Activated CD4-positive, alpha-beta T cell treated with anti-CD3 and anti-CD28 coated beads, Interleukin-2, amount 50 U/mL, for 16 hours (primary cell): ENCODE measurements at places on chromosomes 2 and 18.

DNA sequence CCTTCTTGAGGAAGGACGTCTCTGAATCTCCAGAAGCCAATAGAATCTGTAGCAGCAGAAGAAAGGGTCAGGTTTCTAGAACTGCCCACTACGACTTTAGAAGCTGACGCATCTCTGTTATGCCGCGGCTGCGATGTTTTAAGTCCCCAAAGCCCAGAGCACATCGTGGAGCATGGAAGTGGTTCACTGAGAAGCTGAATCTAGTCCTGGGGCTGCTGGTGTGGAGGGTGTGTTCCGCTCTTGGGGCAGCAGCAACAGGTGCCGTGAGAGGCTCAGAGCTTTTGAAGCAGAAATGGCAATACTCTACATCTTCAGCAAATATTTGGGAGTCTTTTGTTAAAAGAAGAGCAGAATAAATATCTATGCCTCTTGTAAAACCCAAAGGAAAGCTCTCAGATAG is 48.9 kb upstream of the RMDN2 start:
- no peak for DNase-seq

- DNase-seq = no peak
Measured at GRCh38 chr2:149170911-149171310, 132.4 kb downstream of the LYPD6B start.

DNA sequence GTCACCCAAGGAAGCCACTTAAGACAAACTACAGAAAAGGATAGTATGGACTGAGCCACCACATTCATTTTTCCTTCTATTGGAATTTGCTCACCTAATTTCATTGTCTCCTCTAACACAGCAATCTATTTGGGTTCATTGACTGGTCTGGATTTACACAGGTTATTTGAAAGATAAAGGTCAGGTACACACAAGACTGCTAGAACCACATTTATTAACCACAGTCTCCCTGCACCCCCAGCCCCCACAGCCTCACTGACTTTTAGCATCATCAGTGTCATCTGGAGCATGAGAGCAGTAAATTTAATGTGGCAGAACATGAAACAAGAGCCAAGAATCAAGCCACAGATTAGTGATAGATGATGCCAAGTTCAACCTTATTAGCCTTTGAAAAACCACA is 226.9 kb upstream of the GYPC start:
- no peak for DNase-seq

GRCh38 chr2:181243319-181243718 is 213.9 kb upstream of the ITGA4 start:
- no peak for DNase-seq

DNA sequence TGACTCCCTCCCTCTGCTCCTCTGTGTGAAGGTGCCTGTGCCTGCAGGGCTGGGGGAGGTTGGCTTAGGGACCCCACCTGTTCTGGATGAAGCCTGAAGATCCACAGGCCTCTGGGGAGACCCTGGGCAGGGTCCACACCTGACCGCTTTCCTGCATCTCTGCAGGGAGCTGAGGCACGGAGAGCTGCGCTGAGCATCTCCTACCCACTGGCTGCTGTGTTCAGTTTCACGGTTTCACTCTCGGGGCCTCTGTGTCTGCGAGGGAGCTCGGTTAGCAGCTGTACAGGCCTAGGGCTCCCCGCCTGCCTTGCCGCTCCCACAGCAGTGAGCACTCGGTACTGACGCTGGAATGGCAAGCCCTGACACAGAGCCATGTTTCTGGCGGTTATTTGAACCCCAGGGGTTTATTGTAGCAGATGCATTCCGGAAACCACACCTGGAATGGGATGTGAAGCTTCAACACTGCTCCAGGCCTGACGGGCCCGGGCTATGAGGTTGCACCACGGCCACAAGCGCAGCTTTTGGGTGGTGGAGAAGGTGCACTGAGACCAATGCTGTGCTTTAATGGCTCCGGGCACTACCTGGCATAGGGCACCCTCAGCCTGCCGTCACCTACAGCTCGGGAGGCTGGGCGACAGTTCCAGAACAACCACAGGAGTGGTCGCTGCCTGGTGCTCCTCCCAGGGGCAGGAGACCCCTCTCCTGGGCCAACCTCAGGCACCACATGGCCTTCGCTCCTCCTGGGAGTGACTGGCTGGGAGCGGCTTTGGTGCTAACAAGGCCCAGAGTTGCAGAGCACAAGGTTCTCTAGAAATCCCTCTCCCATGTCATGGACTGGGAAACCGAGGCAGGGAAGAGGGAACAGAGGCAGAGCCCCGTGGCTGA is 257.9 kb downstream of the NDUFA10 start:
- no peak for DNase-seq

DNA sequence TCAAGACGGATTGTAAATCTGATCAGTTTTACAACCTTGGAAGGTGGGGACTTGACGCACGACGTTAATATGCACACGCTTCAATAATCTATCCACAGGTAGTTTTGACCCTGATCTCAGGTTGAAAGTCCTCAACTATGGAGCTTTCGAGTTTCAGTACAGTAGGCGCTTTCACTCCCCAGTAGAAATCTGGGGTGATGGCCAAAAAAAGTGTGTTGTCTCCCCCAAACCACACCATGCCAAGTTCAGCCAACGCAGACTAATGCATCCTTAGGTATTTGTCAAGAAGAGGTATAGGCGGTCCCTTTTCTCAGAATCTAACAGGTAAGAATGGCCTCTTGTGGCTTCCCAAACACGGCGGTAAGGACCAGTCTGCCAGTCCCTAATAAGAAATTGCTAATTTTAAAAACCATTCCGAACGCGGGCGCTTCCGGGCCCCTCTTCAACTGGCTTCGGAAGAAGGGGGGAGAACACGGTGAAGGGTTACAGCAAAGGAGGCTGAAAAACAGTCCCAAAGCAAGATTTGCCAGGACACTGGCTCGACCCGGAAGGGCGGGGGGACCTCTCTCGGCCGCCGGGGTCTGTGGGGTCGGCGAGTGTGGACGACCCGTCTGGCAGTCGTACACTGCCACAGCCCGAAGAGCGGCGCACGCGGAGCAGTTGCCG is 659 bp downstream of the FAM210A start:
- DNase-seq = peak; percentile 21

DNA sequence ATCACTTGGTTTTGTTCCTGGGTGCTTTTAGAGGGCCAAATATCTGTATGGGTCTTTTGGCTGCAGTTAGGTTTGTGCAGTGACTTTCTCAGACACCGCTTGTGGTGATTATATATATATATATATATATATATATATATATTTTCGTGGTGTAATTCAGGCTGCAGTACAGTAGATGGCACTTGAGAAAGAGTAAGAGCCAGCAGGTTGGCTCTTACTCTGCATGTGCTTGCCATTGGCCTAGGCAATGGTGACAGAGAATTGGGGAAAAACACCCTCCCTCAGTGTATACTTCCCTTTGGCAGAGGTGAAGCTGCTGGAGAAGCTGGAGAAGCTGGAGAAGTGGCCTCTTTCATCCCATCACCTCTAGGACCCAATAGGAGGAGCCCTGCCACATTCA is 22.2 kb upstream of the MYL1 start:
- DNase-seq = no peak

DNA sequence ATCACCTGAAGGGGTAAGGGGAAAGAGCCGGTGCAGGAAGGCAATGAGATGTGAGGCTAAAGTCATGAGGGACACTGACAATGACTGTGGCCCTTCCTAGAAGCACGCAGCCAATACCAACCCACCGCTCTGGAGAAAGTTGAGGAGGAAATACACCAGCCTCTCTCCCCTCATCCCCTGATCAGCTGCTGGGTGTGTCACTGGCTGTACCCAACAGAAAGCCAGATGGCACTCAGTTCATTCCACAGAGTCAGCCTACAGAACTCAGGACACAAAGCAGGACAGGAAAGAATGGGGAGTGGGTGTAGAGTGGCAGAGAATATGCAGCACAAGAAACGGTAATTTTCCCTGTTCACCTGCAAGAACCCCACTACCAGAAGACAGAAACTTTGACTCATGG is 29.7 kb downstream of the CCBE1 start:
- no peak for DNase-seq

- no peak for DNase-seq
Measured at GRCh38 chr18:75358928-75359327, 68.6 kb downstream of the SMIM21 start.

DNA sequence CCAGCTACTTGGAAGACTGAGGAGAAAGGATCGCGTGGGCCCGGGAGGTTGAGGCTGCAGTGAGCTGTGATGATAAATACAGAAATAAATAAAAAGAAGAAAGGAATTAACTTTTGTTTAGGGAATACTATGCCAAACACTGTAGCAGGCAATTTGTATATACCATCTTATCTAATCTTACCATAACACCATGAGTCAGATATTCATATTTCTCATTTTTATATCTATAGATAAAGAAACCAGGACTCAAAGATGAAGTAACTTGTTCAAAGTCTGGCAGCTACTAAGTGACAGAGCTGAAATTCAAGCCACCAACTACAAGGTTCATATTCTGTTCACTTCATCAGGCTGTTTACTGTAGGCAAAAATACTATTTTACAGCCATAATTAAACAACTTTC is 119.2 kb upstream of the SLC39A10 start:
- no peak for DNase-seq
